ENCODE measurements at places on chromosomes 6 and 20.
A peak's percentile ranks its signal among the peaks of the same experiment; 100 is the strongest.

DNA sequence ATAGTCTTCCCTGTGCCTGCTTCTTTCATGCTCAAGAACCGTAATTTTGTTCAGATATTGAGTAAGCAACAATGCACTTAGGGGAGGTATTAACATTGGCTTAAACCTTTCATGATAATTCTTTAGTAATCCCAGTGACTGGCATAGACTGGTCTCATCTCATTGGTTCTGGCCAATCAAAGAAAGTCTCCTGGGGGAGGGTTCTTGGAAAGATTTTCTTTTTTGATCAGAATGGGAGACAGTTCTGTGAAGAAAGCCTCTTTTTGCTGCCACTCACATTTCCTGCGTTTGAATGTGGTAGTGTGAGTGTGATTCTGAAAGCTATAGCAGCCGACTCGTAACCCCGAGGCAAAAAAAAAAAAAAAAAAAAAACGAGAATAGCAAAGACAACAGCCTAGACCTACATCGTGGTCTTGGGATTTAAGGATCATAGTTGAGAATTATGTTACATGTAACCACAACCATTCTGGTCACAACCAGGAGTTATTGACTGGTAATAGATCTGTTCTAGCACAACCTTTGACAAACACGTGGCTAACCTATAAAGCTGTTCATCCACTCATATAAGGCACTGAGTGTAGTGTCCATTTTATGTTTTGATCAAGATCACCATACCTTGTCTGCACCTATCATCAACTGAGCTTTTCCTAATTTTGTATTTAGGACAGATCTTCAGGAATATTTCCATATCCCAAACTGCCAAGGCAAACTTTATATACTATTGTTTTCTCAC lies 15.1 kb upstream of the TMEM217 start:
- DNase-seq: no peak

- DNase-seq: no peak
Measured at GRCh38 chr6:105170059-105170458, 9.8 kb downstream of the POPDC3 start.

DNA sequence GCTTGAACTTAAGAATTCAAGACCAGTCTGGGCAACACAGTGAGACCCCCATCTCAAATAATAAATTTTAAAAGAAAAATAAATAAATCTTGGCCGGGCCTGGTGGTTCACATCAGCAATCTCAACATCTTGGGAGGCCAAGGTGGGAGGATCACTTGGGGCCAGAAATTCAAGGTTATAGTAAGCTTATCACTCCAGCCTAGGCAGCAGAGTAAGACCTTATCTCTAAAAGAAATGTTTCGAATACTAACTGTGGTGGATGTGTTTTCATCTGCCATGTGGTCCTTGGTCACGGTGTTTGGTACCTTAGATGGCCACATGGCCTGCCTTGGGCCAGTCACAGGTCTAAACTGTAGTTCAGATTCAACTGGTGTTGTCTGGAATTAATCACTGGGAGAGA lies 5.8 kb downstream of the UBE2C start:
- no peak for DNase-seq

DNA sequence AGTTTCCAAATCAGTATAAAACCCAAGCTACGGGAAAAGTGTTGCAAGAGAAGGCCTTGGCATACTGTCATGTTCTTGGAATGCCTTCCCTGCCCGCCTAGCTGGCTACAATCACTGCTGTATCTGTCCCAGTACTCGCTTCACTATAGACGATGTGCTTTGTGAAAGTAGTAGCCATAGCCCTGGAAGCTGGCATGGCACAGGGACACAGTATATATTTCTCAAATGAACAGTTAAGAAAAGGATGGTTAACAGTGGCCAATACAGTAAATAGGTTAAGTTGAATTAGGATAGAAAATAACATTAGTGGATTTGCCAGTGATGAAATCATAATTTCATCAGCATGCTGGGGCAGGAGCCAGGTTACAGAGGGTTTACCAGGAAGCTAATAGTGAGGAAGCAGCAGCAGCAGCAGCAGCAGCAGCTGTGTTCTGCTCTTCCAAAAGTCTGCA lies 499.3 kb downstream of the CDKAL1 start:
- no peak for DNase-seq

GRCh38 chr20:36604952-36605398 lies 604 bp upstream of the RAB5IF start:
- DNase-seq: peak; percentile 75

DNA sequence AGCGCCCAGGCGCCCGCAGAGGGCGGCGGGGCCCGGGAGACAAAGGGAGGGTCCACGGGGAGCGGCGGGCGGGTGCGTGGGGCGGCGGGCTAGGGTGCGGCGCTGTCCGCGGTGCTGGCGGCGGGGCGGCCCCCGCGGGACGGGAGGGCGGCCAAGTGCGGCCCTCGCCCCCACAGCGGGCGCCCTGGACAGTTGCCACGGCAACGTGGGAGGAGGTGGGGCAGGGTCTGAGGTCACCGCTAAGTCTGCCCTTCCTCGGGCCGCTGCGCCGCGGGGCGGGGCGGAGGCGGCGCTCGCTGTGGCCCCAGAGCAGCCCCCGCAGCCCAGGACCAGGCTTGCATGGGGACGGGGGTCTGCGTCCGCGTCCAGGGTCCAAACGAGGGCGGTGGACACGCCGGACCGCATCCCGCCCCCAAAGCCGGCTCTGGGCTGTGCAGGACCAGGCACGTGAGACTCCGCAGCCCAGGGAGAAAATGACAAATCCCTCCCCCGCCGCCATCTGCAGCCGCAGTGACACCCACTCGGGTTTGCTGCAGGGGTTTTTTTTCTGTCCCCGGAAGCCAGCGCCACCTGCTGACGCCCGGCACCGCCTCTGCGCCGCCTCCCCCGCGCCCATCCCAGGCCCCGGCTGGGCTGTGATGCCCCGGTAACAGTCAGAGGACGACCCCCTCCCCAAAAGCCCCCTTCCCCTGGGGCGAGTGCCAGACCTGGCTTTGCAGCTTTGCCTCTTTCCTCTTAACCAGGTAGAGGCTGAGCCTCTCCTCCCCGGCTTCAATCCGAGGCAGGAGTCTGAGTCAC lies 36.8 kb downstream of the YTHDF1 start:
- peak; percentile 79 for DNase-seq

DNA sequence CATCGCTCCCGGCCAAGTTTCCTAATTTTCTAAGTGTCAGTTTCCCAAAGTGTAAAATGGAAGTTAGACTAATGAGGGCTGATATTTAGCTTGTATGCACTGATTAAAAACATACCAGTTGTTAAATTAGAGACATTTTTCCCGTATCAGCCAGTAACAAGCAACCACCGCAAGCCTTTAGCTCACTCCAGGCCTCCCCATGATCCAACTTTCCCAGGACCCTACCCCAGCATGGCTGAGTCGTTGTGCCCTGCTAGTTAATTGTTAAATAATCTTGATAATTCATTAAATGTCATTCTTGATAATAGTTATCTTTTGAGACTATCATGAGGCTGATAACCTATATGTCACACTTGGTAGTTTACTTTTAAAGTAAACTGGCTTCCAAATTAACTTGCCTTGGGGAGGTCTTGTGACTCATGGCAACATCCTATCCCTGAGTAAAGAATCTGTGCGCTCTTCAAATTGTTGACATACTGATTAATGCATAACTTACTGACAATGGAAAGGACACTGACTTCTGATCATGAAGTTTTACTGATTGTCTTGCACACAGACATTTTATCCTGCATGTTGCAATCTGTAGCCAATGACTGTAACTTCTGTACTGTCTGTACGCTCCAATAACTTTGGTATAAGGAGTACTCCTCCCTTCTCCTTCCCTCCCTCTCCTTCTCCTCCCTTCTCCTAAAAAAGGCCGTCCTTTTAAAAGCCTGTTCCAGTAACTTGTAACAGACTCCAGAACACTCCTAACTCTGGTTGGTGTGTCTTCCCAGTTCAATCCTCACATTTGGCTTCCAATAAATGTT lies 6.3 kb upstream of the GTF3C6 start:
- no peak for DNase-seq

DNA sequence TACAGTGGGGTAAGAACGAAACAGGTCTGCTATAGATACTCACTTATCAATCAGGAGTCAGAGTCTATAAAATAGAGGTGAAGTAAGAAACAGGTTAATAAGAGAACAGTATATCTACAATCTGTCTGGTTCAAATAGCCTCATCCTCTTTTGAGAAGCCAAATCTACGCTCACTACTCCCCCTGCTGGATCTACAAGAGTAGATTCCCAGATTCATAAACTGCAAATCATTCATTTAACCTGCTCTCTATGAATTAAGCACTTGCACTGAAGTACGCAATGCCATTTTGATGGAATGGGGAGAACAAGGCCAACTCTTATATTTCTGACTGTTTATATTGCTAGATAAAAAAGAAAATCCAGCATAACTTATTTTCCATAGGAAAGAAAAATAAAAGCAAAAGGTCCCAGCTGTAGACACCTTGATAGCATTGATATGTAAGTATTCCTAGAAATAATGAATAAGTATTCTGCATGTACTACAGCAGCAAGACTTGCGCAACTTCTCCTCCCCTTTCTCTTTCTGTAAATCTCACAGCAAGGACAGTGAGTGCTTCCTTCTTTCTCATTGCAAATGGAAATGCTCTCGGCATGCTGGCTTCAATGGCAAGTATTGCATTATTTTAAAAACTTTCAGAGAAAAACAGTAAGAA lies 92.3 kb downstream of the RFX6 start:
- DNase-seq: no peak

DNA sequence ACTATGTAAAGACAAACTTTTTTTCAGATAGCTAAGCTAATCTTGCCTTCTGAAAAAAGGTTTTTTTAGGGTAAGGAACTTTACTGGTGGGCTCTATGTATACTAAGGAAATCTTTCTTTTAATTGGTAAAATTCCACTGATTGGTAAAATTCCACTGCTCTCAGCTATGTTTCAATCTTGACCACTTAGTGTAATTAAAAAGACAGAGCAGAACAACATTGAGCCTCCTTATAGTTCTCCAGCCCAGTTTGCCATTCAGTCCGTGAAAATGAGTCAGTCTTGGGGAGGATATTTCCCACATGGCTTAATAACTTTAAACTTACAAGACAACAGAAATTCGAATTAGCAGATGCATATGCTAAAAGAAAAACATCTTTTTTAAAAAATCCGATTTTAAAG lies 92.7 kb downstream of the EYA4 start:
- no peak for DNase-seq

DNA sequence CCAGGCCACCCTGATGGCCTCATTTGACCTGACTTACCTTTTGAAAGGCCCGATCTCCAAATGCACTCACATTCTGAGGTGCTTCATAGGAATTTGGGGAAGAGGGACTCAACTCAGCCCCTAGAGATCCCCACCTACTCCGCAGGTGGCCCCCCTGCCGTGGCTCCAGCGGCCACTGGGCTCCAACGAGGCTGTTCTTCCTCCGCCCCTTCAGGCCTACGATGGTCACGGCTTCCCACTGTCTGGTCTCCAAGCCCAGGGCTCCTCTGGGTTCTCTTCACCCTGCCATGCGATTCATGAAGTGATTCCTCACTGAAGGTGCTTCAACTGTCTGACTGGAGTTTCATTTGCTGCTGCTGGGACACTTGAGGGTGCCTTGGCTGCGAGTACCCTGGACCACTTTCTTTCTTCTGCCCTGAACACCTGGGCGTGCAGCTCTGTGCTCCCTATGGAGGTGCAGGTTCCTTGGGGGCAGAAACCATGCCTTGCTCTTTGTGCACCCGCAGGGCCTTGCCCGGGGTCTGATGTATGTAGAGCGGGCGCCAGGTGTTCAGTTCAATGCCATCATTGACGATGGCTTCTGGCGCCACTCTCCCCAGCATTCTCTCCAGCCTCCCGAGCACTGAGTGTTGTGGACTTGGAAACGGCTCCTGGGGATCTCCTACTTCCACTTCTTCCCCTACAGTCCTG lies 10.0 kb upstream of the DUSP22 start:
- DNase-seq: no peak

DNA sequence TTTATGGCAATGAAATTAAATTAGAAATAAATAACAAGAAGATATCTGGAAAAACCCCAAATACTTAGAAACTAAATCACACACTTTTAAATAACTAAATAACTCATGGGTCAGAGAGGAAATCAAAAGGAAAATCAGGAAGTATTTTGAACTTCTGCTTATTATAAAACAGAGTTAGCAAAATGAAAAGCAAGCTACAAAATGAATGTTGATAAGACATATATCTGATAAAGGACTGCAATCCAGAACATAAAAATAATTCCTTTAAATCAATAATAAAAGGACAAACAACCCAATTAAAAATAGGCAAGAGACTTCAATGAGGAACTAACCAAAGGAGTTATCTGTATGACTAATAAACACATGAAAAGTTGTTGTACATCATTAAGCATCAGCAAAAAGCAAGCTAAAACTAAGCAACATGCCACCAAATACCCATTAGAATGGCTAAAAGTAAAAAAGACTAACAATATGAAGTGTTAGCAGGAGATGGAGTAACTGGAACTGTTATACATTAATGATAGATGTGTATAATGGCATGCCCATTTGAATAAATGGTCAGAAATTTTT lies 38.9 kb upstream of the STMND1 start:
- no peak for DNase-seq

GRCh38 chr6:3727593-3728108 lies 23.9 kb downstream of the PXDC1 start:
- DNase-seq: no peak

GRCh38 chr6:44856479-44856878 lies 469.0 kb downstream of the CDC5L start:
- no peak for DNase-seq

DNA sequence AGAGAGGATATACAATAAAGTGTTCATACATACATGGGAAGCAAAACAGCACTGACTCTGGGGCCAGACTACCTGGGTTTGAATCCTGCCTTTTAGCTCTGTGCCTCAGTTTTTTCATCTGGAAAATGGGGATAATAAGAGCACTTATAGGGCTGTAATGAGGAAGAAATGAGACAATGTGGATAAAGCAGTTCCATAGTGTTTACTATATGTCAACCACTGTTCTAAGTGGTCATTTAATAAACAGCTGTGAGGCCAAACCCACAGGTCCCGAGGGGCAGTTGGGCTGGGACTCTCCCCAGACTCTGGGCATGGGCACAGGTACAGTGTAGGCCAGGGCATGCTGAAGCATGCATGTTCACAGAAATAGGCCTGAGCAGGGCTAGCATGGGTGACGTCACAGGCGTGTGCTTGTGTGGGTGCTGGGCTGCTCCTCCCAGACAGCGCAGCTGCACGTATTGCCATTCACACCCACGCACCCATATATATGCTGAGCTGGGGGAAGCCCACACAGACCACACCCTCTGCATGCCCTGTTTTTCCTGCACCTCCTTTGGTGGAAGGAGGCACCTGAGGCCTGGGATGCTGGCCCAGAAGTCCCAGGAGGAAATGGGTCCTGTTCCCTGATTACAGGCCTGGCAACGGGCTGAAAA lies 3.5 kb upstream of the PLCG1 start:
- DNase-seq: peak; percentile 69

DNA sequence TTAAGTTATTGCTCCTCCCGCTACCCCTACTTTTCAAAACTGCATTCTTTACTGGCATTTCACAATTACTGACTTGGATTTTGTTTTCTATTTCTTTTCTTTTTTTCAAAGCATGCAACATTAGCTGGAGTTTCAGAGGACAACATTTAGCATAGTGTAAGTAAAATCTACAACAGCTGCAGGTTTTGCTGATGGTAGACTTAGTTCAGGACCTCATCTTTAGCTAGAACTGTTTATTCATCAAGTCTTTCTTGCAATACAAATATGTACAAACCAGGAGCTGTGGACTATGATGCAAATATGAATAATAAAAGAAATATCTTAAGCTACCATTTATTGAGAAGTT lies 728 bp upstream of the CEP162 start:
- DNase-seq: no peak

Data from activated CD8-positive, alpha-beta memory T cell treated with anti-CD3 and anti-CD28 coated beads, Interleukin-2, amount 50 U/mL, for 48 hours (primary cell).